ENCODE measurements at places on chromosomes 4 and X.
A peak's percentile ranks its signal among the peaks of the same experiment; 100 is the strongest.

DNA sequence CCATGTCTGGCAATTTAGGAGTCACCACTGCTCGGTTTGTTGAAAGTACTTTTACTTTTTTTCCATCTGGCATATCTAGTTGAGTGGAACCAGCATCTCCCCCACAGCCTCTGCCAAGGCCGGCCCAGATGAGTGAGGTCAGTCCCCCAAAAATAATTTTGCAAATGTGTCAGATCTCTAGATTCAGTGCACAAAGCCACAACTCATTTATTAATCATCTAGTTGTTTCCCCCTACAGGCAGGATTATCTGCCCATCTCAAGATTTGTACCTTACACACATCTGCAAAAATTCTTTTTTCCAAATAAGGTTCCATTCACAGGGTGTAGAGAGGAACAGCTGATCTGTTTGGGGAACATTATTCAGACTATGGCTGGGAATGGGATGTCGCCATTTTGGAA, 174.0 kb upstream of the MXRA5 start:
- DNase-seq = no peak

DNA sequence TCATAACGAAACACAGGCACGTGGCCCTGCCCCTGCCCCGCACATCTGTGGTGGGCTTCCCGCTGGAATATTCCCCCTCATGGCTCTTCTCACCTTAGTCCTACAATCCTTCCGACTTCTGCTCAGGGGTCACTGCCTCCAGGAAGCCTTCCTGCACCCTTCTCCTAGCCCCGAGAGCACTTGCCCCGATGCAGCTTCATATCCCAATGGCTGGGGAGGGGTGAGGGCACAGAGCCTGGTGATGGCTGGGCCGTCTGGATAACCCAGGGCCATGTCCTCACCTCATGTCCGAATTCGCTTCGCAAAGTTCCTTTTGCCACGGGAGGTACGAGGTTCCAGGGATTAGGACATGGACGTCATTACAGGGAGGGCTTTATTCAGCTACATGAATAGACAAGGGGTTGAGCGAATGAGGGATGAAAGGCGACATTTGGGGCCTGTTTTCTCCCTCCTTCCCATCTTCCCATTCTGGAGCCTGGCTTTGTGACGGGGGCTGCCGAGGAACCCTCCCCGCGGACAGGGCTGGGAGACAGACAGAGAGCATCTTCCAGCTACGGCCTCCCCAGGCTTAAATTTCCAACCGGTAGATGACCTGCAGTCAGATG, 35.5 kb upstream of the HMX1 start:
- no peak for DNase-seq

- no peak for DNase-seq
These were observed 41.5 kb upstream of the SMIM10 start for GRCh38 chrX:134949271-134949670.

DNA sequence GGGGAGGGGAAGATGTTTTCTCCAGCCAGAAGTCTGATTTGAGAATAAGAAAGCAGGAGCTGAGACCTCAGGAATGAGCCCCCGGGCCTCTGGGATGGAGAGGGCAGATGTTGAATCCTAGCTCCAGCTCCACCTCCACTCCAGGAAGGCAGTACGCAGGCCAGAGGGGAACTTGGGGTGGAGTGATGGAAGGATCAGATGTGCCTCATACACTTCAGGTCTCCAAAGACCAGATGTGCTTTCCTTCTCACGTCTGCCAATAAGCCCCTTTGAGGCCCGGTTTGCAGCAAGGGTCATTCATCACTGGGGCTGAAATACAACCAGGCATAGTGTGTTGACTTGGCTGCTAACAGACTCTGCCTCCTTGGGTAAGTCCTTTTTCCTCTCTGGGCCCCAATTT, 28.1 kb downstream of the STARD8 start:
- no peak for DNase-seq

DNA sequence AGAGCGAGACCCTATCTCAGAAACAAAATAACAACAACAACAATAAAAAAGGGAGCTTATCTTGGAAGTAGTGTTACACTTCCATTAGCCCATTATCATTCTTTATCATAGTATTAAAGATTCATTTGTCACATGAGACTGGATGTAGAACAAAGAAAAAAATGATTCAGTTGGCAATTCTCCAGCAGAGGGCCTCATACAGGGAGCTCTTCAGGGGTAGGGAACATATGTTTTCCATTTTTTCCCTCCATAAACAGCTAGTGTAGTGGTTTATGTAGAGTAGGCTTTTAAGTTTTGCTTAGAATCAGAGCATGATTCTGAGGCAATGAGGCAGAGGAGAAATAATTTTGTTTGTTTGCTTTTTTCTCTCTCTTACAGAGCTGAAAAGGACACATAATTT, 5.8 kb downstream of the CPE start:
- DNase-seq = no peak

DNA sequence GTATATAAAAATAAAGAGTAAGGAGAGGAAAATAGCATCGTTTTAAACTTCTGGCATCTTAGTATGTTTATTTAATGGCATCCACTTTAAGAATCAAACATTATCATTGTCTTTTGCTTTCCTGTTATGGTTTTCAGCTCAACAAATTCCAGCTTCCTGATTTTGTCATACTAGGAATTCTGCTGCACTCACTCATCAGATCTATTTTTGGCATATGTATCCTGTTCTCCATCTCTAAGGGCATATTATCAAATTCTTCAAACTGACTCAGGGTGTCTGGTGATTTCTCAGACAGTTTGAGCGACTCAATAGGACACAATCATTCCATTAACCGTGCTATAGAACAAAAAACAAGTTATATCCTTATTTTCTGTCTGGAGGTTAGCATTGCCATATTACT, 248.5 kb upstream of the DIAPH2 start:
- DNase-seq = no peak

GRCh38 chr4:26088433-26088928, 174.5 kb downstream of the SMIM20 start:
- DNase-seq = no peak

- no peak for DNase-seq
These were observed 35.8 kb downstream of the ATXN3L start for GRCh38 chrX:13283950-13284546.

- DNase-seq = no peak
These were observed 105.1 kb downstream of the PHF8 start for GRCh38 chrX:53939127-53939526.

DNA sequence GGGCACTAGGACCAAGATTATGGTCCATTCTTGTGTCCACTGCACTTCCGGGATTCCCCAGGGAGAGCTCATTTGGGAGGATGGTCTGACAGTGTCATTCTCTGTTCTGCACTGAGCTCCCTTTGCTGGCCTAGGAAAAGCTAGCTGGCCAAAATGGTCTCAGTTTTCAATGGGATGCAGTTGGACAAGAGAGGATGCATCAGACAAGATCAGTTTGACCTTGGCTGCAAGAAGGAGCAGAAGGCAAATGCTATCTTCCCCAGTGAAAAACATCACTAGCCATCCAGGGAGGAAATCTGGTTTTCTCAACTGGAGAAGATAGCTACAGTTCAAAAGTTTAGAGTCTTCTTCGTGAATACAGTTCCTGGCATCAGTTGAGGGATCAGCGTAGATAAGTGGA, 221.1 kb downstream of the PTTG2 start:
- DNase-seq = no peak

DNA sequence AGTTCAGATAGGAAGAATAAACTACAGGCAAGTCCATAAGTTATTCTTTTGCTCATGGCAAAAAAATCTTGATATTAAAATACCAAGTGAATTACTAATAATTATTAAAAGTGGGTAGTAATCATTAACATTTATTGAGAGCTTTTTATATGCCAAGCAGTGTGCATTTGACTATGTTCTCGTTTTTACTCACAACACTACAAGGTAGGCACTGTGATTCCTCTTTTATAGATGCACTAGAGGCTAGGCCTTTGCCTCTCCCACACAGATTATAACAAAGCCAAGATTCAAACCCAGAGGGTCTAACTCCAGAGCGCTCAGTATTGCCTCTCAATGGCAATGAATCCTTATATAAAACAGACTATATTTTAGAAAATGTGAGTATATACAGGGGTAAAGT, 254.2 kb downstream of the NAF1 start:
- DNase-seq = no peak

- no peak for DNase-seq
These were observed at the start of gene ENAM for GRCh38 chr4:70628444-70628843. TSS of gene ENAM (plus strand) at chr4:70628744. CDS start at chr4:70629501, 757 bp downstream.

GRCh38 chr4:95850161-95850560, 10.3 kb downstream of the PDHA2 start:
- DNase-seq = no peak

- no peak for DNase-seq
These were observed 55.4 kb downstream of the NPNT start for GRCh38 chr4:105950701-105951100.

DNA sequence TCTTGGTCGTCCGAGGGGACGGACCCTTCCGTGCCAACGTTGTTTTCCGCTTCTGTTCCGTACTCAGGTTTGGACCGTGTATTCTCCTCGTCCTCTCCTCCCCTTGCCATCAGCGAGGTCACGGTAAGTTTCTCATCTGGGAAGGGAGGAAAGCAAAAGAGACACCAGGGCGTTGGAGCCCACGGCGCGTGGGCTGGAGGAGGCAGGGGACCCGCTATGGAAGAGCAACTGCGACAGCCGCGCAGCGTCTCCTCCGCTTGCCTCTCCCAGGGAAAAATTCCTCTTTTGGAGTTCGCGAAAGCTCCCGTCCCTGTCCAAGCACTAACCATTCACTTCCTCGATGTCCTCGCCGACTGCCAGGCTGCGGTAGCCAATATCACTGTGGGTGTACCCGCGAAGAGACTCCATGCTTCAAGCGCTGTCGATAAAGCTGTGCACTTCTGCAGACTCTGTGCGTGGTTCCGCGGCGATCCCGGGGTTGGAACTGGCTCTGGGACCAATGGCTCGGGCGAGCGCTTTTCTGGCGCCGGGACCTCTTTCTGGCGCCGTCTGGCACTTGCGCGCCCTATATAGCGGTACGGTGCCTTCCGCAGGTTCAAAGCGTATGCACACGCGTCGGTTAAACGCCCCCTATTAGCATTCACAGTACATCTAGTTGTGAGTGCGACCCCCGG, at the start of gene ESX1:
Gene ESX1, minus strand, starts transcription at position 492 of the 674 bp plus-strand sequence. Its CDS starts 84 bp downstream, at position 408.
- DNase-seq = no peak

DNA sequence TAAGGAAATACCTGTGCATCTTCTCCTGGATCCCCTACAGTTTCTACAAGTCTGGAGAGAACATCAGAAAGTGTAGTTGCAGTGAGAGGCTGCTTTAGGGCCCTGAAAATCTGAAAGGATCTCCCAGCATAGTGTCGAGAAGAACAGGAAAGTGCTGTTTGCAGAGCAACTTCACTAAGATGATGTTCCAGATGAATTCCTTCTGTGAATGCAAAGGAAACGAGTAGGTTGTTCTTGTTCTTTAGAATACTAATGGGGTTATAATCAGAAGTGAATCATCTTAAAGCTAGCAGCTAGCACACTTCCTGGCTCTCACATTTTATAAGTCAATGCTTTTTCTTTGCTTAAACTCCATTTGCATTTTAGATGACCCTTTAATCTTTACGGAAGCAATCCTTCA, 53.7 kb downstream of the ZAR1 start:
- DNase-seq = no peak

GRCh38 chr4:185201977-185202962, 1.5 kb downstream of the CFAP97 start:
- peak; percentile 31 for DNase-seq

GRCh38 chr4:184364100-184364921, 110.0 kb downstream of the IRF2 start:
- DNase-seq = no peak

DNA sequence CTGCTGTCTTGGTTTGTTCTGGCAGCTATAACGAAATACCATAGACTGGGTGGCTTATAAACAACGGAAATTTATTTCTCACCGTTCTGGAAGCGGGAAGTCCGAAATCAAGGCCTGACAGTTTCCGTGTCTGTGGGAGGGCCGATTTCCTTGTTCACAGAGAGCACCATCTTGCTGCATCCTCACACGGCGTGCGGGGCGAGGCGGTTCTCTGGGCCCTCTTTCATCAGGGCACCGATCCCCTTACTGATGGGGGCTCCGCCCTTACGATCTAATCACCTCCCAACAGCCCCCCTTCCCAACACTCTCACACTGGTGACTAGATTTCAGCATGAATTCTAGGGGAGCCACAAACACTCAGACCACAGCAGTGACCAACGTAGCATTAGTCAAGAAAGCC, 578.3 kb upstream of the FAT1 start:
- DNase-seq = no peak

GRCh38 chr4:159983082-159983481, 880.2 kb downstream of the RAPGEF2 start:
- DNase-seq = no peak

GRCh38 chr4:174211622-174212044, 71.8 kb downstream of the FBXO8 start:
- no peak for DNase-seq

- no peak for DNase-seq
These were observed 255.9 kb downstream of the ADAMTS3 start for GRCh38 chr4:72313121-72313520.

GRCh38 chrX:153569475-153569874, 29.5 kb downstream of the CCNQ start:
- DNase-seq = no peak

DNA sequence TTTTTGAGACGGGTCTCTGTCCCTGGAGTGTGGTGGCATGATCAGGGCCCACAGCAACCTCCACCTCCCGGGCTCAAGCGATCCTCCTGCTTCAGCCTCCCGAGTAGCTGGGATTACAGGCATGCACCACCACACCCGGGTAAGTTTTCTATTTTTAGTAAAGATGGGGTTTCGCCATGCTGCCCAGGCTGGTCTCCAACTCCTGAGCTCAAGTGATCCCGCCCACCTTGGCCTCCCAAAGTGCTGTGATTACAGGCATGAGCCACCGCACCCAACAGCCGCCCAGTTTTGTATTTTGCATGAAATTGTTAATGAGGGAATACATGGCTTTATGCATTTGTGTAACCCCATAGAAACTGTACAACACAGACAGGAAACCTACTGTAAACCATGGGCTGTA, 2.8 kb upstream of the ARHGAP4 start:
- no peak for DNase-seq

- DNase-seq = no peak
These were observed 14.4 kb downstream of the ANXA3 start for GRCh38 chr4:78565971-78566372.

DNA sequence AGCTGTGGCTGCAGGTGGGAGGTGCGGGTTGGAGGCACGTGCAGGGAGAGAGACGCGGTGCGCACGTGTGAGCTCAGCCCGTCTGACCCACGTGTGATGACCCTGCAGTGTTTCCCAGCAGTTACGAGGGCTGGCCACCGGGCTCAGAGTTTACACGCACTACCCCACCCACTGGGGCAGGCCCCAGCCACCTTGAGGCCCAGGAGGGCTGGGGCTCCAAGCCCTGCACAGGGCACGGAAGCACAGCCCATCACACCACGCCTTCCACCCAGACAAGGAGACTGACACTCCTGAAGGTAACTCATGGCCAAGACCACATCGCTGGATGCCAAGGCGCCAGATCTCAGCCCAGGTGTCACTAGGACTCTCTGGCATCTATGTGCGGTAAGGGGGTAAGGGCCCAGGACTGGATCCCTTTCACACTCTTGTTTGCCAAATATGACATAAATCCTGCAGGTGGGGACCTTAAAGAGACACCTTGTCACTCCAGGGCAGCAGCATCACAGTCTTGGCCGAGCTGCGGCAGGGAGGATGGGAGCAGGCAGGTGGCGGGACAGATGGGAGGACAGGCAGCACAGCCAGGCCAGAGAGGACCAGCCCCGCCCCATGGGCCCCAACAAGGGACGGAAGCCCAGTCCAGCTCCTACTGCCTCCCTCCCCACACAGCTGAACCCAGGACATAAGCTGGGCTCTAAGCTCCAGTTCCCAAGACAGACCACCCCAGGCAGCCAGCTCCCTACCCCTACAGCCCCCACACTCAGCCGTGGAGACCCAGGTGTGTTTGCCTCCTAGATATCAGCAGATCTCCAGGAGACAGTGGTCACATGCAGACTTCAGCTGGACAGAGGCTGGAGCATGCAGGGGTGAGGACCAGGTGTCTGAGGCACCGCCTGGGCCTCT, 56.8 kb downstream of the ZFYVE28 start:
- no peak for DNase-seq
